ENCODE measurements at places on chromosomes 1 and 21. TPM values are rescaled to one million over a fixed set of nuclear protein-coding genes. Genes with fewer than 3 reads are reported as not detected.
A peak's percentile ranks its signal among the peaks of the same experiment; 100 is the strongest.

S100B gene
- 0.27 TPM for total RNA-seq

DNA sequence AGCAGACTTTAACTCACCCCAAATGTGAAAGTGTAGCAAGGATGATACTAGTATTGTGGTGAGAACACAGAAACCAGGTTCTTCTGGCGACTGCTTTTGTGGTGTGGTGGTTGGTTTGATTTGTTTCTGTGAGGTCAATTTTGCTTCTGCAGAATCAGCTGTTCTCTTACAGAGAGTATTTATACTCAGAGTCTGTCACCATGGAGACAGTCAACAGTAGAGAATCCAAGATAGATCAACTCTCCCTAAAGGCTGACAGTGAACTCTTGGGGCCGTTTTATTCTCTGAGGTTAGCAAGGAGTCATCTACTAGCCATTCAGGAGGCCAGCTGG lies at the start of gene CFAP107:
CFAP107 (plus strand) TSS at position 209 of the 332 bp plus-strand sequence. CDS start 231 bp downstream, outside the sequence.
- DNase-seq = no peak

- no peak for DNase-seq
These were observed 54.1 kb downstream of the DNAJC6 start for GRCh38 chr1:65363484-65363883.

- no peak for DNase-seq
These were observed 122.2 kb downstream of the CCDC185 start for GRCh38 chr1:223515421-223515820.

DNA sequence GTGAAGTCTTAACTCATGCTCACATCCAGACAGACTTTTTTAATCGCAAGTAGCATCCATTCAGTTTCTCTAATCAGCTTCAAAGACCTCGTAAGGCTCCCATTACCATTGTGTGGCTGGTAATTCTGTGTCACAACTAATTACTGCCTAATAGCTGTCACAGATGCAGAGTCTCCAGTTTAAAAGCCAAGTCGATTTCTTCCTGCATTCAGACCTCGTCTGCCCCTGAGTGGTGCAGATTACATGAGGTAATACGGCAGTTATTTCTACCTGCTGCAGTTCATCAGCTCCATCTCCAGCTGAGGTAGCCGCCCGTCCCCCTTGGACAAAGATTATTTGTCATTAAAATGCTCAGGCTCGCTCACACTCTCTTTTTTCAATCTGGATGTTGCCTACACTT lies 34.4 kb upstream of the OLIG2 start:
- DNase-seq = no peak

DNA sequence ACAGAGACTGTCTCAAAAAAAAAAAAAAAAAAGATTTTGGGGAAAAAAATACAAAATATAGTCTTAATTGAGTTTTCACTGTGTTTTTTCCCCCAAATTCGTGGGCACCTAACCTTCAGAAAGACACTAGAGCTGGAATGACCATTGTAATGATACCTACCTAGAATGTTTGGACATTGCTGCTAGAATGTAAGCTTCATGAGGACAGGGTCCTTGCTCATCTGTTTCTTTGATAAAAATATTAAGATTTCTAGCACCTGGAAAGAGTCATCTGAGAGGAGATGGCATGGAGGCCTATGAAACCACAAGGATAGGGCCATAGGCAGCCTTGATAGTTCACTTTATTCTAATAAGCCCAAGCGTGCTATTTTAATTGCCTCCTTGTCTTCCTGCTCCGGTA lies 6.5 kb downstream of the LRRC8D start:
- DNase-seq = no peak

GRCh38 chr1:204684206-204684570 lies 1.4 kb downstream of the LRRN2 start:
- no peak for DNase-seq

DNA sequence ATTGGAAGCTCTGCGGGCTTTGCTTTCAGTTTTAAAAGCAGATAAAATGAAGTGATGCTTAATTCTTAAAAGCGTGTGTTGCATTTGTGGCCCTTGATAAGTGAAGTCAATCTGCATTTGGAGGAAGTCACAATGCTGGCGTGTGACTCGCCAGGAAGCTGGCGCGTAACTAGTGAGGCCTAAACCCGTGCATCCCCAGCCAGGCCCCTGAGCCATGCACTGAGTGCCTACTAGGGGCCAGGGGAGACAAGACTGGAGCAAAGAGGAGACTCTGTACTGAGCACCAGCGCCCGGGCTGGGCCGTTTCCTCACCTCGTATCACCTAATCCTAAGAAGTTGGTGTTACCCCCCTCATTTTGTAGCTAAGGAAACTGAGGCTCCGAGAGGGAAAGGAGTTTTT lies 4.6 kb upstream of the DDOST start:
- no peak for DNase-seq

GRCh38 chr1:180507795-180508724 lies 5.7 kb upstream of the ACBD6 start:
- peak; percentile 24 for DNase-seq

- DNase-seq = no peak
These were observed 52.5 kb downstream of the CDC7 start for GRCh38 chr1:91553177-91553591.

DNA sequence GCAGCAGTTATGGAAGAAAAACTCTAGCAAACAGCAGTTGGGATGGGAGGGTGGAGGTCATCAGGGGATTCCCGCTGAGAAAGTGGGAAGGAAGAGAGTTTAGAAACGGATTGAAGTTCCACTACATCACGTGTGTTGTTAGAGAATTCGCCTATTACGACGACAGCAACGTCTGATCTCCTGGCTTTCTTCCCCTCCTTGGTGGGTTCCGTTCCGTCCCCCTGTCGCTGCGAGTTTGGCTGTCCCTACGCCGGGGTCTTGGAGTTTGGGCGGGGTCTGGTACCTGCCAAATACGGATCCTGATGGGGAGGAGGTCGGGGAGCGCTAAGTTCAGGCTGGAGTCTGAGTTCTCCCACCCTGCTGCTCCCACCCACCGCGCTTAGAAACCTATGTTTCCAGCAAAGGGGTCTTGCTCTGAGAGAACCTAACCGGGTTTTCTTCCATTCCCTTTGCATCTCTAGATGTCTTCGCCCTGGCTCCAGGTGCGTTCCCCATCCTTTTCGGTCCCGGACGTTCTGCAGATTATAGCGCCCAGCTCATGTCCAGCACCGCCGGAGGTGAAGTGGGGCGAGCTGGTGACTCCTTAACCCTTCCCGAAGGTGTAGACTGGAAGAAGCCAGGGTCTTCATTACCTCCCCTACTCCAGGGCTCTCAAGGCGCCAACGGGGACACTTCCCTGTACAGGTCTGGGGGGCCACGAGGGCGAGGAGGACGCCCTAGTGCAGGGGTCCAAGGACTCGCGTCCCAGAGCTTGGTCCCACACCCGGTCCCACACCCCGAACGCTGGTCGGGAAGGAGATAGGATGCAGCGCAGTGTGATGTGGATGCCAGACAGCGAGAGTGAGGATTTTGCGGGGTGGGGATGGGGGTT lies 641 bp upstream of the KCNK2 start:
- DNase-seq = no peak

DNA sequence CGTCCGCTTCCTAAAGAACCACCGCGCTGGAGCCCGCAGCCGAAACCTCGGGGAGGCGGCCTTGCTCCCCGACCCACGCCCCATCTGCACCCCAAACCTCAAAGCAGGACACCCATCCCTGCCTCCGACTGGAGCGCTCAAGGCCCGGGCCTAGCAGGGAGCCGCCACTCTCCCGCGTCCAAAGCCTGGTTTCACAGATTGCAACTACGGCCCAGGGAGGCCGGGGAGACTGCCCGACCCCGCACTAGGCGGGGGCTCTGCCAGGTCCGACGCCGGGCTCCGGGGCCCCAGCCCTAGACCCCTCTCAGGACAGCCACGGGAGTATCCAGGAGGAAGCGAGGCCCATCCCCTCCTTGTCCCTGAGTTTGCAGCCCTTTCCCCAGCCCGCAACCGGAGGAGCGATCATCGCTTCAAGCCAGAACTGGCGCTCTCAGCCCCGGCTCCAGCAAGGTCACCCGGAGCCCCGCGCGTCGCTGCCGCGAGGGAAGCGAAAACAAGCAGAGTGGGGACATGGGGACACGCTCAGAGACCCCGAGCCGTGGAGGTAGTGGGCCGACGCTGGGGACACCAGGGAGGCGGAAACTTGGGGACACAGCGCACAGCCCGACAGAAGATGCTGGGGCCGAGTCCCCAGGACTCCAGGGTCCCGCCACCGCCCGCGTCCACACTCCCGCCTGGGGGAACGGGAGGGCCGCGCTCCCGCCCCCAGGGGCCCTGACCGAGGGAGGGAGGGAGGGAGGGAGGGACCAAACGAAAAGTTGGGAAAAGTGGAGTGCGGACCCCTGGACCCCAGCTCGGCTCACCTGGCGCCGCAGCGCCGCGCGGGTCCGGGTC lies 433 bp downstream of the TMEM200B start:
- DNase-seq = peak; percentile 27

All from naive thymus-derived CD4-positive, alpha-beta T cell (primary cell).